Gastroesophageal sphincter (tissue), 4 donors: ENCODE measurements at places on chromosomes 3 and 15. TPM values are rescaled to one million over a fixed set of nuclear protein-coding genes. Genes with fewer than 3 reads are reported as not detected.
A peak's percentile ranks its signal among the peaks of the same experiment; 100 is the strongest.

CSPG4 gene
- total RNA-seq = 98.7 TPM

ACVR2B gene
- total RNA-seq = 5.5 TPM

LSG1 gene
- 26.6 TPM for total RNA-seq

OR4M2 gene
- total RNA-seq = not detected

MST1R gene
- total RNA-seq = 2.5 TPM

FRMD4B gene
- 20.1 TPM for total RNA-seq

GOLGA8H gene
- 0.27 TPM for total RNA-seq

HYKK gene
- 4.7 TPM for total RNA-seq

- ATAC-seq = no peak
These were observed 102.3 kb upstream of the GBE1 start for GRCh38 chr3:81863756-81864155.

DNA sequence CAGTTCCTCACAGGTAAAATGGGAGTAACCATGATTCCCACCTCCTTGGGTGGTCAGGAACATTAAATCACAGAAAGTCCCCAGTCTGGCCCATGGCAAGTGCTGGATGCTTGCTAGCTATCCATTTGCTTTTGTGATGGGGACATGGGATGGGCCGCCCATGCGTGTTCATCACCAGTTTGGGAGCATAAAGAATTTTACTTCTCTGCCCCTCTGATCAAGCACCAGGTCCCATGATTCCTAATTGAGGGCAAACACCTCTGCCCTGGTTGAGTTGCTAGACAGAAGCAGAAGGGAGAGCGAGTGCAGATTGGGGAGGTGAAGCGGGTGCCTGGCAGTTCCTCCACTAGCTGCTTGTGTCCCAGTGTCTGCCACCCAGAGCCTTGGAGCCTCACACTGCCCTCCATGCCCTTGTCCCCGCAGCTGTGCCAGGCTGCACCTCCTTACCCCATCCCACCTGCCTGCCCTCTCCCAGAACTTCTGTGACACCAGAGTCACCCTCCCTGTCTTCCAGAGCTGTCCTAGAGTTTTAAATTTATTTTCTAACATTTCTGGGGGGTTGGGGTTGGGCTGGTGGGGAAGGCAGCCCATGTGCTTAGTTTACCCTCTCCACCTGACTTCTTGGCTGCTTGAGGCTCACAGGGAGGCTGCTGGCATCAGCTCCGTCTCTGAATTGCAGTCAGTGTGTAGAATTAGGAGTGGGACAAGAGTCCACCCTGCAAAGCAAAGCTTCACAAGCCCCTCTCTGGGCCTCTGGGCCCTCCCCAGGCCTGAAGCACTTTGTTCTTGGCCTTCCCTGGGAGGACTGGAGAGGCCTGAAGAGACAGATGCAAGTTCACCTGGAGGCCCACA is 18.4 kb downstream of the CFAP100 start:
- ATAC-seq = no peak

GRCh38 chr3:128112357-128112968 is 11.1 kb downstream of the RUVBL1 start:
- ATAC-seq = no peak

DNA sequence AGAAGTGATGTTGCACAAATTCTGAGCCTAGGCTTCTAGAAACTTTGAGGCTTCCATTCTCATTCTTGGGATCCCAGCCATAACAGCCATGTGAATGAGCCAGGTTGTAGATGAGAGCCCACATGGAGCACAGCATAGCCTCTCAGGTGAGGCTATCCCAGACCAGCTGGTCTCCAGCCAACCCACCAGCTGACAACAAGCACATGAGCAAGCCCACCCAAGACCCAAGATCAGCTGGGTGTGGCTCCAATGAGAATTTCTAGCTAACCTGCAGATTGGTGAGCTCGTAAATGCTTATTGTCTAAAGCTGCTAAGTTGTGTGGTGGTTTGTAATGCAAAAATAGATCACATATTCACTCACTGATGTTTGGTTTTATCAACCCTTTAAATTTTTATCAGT is 14.4 kb downstream of the KY start:
- ATAC-seq = no peak

DNA sequence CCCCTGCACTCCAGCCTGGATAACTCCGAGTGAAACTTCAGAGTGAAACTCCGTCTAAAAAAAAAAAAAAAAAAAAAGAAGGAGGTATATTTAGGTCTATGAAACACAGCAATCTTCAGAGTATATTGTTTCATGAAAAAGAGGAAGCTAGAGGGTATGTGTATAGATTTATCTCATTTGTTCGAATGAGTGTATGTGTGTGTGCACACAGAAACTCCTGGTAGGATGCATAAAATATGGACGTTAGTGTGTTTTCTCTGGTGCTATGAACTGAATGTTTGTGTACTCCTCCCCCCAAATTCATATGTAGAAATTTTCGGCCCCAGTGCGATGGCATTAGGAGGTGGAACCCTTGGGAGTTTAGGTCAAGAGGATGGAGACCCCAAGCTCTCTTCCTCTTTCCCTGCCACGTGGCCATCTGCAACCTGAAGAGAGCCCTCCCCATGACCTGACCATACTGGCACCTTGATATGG is 98.6 kb upstream of the KLF13 start:
- no peak for ATAC-seq

DNA sequence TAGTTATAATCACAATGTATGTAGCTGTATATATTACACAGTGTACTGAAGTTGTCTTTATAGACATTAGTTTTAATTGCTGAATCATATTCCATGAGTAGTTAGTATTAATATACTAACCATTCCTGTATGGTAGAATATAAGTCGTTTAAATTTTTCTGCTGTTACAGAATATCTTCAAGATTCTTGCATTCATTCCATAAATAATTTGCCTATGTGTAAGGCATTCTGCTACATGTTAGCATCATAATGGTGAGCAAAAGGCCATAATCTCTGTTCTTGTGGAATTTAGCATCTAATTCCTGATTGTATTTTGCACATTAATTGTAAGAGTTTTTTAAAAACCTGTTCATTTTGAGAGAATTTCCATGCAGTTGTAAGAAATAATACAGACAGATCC is 14.1 kb downstream of the GYG1 start:
- ATAC-seq = no peak

GRCh38 chr3:122626515-122627180 is 49.2 kb downstream of the PARP15 start:
- no peak for ATAC-seq

GRCh38 chr15:57835119-57835518 is 128.6 kb downstream of the POLR2M start:
- no peak for ATAC-seq

- ATAC-seq = no peak
These were observed 28.5 kb downstream of the MFSD1 start for GRCh38 chr3:158830391-158830790.

- ATAC-seq = no peak
These were observed 5.2 kb upstream of the IGF1R start for GRCh38 chr15:98643115-98643514.

- ATAC-seq = no peak
These were observed 403.0 kb downstream of the FOXP1 start for GRCh38 chr3:71180524-71180923.

DNA sequence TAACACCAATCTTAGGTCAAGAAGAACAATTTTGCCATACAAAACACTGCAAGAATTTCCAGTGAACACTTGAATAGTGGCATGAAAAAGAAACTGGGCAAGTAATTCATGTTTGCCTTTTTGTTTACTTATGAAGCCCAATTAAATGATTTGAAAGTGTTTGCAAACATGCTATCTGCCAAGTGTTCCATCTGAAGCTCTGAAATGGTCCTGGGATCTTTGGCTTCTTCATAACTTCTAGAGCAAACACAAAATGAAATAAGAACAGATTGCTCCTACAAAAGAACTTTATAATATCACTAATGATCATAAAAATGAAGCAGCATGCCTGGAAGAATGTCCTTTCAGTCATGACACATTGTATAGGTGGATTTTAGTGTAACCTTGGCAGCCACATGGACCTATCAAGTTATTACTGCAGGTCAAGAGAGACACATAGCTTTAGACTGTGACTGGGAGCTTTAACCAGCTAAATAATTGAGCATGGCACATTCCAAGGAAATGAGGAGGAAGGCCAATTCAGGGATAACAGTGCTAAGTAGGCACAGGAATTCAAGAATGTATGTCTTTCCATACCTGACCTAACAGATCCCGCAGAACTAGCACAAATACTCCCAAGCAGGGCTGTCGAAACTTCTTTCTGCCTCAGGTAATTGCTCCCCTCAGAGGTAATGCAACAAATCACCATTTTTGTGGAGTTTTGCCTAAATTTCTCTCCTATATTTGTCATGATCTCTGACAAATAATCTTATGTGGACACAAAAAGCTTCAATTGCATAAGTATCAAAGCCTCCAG is 144.6 kb downstream of the DUT start:
- no peak for ATAC-seq

DNA sequence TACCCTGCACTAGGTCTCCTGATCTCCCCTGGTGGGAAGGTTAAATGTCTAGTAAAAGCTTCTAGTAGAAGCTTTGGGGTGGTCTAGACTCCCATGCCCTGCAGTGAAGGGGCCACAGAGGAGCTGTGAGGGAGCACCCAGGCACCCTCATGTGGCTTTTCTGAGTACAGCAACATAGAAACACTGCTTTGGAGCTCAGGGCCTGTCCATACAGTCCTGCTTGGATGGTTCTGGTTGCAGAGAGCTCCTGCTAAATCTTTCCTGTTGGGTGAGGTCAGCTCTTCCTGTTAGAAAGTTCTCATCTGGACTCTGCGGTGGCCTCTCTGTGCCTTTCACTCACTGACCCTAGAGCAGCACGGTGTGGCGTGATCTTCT is 47.8 kb downstream of the GPD1L start:
- ATAC-seq = no peak

DNA sequence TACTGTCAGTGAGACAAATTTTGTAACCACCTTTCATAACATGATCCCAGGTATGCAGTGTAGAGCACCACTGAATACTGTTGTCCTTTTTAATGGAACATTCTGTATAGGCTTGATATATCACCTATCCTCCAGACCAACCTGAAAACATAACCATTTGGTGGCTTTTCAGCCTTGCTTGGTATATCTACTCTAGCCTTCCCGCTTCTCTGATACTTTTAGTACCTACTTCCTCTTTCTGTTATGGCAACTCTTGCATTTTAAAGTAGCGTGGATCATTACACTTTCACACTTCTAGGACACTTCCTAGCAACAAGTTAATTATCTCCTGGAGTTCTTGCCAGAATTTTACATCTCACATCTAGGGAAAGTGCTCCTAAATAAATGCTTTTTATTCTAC is 226.6 kb upstream of the ROBO1 start:
- no peak for ATAC-seq

- no peak for ATAC-seq
These were observed 101.4 kb upstream of the TLE3 start for GRCh38 chr15:70199124-70199482.

DNA sequence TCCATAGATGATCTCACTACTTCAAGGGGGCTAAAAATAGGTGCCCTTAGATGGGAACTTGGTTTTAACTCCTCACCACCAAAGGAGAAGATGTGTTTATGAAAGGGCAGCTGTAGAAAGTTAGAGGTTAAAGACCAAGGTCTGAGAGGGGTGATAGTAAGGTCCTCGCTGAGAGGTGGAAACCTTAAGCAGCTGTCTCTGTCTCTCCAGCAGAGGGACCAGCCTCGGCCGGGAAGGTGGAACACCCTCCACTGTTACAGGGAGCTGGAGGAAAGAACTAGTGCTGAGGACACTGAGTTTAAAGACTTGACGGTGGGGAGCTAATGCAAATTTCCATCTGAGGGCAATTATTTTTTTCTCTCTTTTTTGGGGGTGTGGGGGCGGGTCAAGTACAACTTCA is 8.9 kb upstream of the RLBP1 start:
- no peak for ATAC-seq

DNA sequence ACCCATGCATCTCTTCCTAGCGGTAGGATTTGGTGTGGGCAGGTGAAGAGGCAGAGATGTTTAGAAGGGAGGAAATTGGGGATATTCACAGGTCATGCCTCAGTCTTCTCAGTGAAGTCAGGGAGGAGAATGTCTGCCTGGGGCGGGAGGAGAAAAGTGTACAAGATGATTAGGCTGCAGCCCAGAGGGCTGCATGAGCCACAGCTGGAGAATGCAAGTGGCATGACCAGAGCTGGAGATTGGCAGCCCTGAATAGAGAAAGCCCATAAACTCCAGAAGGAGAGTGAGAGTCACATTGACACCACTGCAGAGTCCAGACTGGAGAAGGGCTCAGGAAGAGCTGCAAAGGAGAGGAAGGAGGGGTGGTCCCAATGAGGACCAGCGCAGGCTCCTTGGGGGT is 22.6 kb downstream of the PDHB start:
- ATAC-seq = no peak

- ATAC-seq = peak; percentile 77
These were observed 124.3 kb downstream of the LRIG1 start for GRCh38 chr3:66376568-66376967.

DNA sequence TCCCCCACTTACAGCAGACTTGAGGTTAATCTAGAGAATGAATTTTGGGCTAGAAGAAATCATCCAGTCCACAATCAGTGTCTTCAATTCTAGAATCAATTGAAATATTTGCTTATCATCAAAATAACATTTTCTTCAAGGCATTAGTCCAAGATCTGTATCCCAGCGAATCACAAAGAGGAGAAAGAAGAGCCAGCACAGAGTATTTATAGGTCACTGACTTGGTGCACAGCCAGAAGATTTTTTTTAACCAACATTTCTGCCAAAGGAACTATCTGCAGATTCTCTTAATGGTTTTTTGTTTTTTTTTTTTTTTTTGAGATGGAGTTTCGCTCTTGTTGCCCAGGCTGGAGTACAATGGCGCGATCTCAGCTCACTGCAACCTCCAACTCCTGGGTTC is 178.2 kb downstream of the TNIK start:
- ATAC-seq = no peak

- ATAC-seq = peak; percentile 34
These were observed 63.0 kb upstream of the CFAP161 start for GRCh38 chr15:81071120-81071519.

DNA sequence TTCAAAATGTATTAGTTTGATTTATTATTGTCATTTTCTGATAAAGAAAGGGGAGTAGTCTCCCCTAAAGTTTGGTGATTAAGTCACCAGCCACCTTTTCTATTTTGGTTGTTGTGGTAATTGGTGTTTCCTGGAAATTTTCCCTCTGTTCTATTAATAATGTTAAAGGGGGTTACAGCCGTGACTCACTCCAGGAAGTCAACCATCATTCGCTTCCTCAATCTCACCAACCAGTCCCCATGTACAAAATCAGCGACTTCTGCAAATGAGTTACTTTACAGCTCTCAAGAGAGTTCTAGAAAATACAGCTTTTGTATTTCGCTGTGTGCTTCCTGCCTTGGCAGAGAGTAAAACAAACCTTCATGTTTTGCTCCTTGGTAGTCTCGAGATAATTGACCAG is 285.1 kb downstream of the LPP start:
- ATAC-seq = peak; percentile 58

GRCh38 chr3:36227980-36228379 is 152.3 kb upstream of the STAC start:
- no peak for ATAC-seq

- peak; percentile 63 for ATAC-seq
These were observed 124.2 kb downstream of the IMPG2 start for GRCh38 chr3:101195951-101196713.

DNA sequence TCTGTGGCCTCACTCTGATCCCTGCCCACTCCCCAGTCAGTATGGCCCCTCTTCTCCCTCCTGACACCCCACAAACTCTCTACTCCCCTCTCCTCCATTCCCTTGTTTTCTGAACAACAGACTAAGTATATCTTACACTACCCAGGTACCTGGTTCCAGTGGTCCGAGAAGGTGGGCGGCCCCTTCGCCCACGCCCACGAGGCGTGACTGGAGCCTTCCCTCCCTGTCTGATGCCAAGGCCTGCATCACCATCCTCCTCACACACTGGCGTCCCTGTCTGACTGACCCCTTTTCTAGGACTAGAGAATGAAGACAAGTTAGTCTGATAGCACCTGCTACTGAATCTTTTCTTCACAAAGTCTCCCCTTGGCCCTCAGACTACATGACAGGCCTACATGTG is 50.0 kb downstream of the TUBGCP4 start:
- no peak for ATAC-seq
